ENCODE measurements at places on chromosomes 1 and 21.
A peak's percentile ranks its signal among the peaks of the same experiment; 100 is the strongest.

DNA sequence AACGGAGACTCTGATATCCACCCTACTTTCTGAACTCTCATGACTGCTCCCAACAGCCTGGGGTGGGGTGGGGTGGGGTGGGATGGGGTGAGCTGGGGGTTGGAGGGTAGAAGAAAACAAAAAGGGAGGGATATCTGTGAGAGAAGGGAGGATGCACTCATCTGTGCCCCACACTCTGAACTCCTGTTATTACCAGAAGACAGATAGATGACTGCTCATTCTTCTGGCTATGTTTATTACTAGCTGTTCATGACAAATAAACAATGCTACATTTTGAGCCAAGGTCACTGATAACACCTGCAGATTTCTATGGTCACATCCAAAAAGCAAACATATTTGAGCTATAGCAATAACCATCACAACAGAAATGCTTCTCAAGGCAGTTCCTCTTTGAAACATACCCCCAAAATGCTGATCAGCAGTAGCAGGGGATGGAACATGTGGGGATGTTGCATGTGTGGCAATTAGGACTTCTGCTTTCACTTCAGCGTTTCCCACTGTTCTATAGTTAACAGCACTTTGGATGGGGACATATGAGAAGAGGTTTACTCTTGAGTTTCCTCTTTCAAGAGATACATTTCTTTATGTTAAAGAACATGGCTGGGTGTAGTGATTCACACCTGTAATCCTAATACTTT, 43.3 kb downstream of the GPR3 start:
- DNase-seq, result no peak

DNA sequence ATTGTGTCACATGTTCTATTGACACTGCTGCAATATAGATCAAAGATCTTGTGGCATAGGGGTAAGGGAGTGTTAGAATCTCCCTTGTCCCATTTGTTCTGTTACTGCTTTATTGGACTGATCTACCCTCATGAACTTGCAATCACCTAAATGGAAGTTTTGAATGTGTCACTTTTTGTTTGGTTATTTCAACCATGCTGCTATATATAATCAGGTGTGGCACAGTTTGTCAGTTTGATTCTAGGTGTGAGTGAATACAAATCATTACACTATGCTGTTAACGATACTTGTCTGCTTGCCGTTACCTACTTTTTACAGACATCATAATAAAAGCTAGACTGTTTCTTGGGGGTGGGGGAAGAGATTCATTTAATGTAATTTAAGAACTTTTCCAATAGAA, 82.6 kb downstream of the MAB21L3 start:
- no peak for DNase-seq

DNA sequence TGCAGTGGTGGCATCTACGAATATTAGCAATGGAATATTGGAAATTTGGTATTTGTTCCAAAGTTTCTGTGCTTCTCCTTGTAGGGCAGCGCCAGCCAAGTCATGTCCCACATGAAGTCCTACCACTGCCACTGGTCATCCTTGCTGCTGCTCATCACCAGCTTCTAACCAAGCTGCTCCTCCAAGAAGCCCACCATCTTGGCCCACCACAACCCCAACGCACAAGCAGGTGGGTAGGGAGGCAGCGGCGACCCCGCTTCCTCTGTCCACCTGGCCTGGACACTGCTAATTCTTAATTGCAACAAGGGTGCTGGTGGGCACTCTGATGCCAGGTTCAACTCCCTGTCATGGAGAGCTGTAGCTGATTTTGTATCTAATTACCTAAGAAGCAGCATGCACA, 291.2 kb upstream of the LYPLAL1 start:
- DNase-seq, result no peak

- no peak for DNase-seq
Observed at GRCh38 chr1:46404482-46405196, 10.5 kb downstream of the FAAH start.

GRCh38 chr1:153441238-153441755, 19.2 kb downstream of the S100A7 start:
- DNase-seq, result no peak

DNA sequence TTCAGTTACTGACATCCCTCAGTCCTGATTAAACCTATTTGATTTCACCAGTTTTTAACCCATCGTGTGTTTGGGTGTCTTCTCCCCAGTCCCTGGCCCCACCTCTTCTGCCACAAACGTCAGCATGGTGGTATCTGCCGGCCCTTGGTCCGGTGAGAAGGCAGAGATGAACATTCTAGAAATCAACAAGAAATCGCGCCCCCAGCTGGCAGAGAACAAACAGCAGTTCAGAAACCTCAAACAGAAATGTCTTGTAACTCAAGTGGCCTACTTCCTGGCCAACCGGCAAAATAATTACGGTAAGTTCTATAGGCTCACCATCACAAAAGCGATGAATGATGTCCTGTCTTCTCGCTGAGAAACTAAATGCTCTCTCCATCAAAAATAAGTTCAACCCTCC, 28.7 kb downstream of the NBPF3 start:
- DNase-seq, result peak; percentile 50

DNA sequence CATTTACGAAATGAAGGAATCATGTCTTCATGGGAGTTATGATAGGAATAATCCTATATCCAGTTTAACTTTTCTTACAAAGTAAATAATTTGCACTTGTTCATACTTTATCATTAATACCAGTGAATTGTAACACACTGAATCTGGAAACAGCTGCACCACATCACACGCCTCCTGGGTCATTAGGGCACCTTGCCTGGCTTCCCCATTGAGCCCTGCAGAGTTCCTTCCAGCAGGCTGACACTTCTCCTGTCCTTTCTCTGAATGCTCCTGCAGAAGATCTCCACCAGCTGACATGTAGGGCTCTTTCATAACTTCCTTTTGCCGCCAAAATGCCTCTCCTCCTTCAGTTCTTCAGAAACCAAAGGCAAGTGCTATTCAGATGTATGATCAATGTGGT, 201.1 kb downstream of the DAB1 start:
- DNase-seq, result no peak

- DNase-seq, result no peak
Observed at GRCh38 chr1:218371927-218372672, 27.0 kb downstream of the TGFB2 start.

DNA sequence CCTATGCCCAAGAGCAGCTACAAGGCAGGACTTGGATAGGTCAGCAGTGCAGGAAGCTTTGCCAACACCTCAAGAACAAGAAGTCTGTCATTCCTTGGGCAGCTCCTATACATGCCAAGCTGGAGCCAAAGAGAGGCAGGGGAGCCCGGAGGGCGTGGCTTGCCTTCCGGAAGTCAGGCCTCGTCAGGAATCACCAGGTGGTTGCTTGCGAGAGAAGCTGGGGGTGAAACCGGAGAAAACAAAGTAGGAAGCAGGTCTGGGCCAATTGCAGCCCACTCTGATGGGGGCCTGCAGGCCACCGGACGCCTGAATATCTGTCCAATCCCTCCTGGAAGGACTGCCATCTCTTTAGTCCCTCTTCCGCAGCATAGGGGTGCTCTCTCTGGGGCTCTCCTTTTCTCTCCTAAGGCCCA, 794 bp upstream of the FAM76A start:
- no peak for DNase-seq

GRCh38 chr21:35606146-35606545, 454.2 kb downstream of the SETD4 start:
- DNase-seq, result no peak

DNA sequence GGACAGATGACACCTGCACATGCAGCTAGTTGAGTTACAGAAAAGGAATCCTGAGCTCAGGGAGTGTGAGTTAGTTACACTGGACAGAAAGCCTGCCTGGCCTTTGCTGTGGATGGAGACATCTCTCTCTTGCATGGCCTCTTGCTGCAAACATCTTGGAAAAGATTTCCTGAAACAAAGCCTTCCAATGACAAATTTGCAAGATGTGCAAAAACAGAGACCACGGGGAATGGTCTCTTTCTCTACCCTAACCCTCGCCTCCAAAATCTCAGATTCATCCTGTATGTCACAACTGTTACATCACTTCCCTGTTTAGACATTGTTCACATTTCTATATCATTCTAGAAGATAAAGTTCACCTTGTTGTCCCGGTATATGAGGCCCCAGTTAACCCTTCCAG, 415.6 kb downstream of the RYR2 start:
- DNase-seq, result no peak

GRCh38 chr1:46515576-46515975, 25.9 kb downstream of the DMBX1 start:
- no peak for DNase-seq

DNA sequence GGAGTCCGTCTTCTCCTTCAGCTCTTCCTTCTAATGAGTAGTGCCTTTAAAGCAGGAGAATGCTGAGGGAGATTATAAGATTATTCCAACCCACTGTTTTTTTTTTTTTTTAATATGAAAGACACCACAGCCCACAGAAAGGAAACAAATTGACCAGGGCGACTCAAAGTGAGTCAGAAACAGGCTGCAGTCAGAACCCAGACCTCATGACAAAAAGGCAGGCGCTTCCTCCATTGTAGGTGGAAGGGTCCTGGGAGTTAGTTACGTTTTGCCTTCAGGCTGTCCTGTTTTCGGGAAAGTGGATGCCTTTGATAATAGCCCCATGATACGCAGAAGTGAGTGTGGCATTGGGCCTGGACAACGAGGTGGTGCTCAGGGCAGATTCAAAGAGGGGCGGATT, 21.0 kb downstream of the PLXNA2 start:
- peak; percentile 87 for DNase-seq
